GM19239 (cell line): ENCODE measurements at places on chromosomes 4 and X.

DNA sequence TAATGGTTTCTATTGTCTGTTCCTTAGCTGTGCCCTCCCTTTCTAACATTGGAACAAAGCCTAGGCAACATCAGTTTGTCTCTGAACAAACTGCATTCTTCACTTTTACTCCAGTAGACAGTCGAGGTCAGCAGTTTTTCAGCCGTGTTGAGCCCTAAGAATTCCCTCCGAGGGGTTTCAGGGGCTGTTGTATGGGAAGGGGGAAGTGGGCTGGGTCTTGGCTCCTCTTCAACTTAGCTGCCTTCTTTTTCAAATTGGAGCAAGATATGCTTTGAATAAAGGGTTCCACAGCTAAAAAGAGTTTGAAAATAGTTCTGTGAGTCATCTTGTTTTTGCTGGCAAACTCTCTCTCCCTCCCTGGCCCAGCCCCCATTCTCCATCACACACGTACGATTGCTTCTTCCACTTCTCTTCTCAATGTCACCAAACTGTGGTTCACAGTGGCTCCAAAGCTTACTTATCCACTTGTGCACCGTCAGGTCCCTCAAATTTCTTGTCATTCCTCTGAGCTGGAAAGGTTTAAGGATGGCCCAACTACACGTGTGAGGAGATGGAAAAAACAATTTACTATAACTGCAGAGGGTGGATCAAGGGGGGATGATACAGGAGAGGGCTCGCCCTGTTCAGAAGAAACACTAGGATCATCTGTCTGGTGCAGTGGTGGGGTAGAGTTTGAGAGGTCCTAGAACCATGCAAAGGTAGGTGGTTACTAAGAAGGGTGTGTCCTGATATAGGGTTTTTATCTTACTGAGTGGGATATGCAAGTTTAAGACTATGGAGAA is 9.2 kb upstream of the MAML3 start:
- no peak for DNase-seq

GRCh38 chrX:131894995-131895394 is 128.1 kb upstream of the STK26 start:
- DNase-seq: no peak

DNA sequence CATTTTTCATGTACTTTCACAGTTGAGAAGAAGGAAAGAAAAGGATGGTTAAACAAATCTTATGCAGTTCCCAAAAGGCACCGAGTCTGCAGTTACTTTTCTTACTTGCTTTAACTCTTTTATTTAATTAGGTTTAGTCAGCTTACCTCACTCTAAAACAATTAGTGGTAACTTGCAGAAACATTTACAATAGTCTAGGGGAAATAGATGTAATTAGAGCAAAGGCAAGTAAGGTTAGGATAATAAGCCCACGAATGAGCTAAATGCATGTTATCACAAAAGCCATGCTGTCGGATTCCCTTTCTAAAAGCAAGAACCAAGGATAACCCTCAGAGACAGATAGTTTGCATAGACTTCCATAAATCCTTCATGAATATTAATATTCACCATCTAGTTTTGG is 82.0 kb upstream of the VCX2 start:
- no peak for DNase-seq

DNA sequence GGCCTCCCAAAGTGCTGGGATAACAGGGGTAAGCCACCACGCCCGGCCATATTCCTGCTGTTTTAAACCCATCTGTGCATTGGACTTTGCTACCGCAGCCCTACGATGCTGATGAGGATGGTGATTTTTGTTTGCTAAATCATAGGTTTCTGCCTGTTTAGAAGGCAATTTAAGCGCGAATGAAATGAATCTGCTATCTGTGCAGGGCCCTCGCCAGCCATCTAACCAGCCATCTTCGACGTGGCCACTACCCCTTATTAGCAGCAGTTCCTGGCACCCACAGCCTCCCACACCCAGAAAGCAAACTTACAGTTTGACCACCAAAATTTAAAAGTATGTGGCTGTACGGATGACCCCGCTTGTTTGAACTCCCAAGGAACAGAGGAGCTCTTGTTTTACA is 178.5 kb downstream of the SHOX start:
- DNase-seq: no peak

DNA sequence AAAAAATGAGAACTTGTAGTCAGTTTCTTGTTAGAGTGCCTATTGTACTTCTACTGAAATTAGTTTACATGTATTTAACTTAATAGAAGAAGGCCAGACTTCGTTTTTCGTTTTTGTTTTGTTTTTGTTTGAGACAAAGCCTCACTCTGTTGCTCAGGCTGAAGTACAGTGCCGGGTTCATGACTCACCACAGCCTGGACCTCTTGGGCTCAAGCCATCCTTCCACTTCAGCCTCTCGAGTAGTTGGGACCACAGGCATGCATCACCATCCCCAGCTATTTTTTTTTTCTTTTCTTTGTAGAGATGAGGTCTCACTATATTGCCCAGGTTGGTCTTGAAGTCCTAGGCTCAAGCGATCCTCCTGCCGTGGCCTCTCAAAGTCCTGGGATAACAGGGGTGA is 793.9 kb downstream of the ADGRL3 start:
- no peak for DNase-seq

DNA sequence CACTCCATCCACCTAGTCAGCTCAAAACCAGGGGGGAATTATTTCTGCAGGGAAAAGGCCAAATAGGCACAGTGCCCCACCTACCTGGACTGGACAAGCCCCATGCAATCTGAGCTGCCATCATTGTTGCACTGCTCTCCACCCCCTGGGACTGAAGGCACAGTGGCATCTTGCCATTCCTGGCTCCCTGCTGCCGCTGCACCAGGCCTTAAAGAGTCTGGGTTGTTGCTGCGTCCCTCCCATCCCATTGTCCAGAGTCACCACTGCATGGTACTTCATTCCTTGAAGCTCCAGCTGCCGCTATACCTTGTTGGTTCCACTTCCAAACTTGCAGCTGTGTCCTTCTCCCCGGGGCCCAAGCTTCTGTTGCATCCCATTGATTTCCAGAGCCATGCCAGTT is 629.7 kb downstream of the STIM2 start:
- no peak for DNase-seq

DNA sequence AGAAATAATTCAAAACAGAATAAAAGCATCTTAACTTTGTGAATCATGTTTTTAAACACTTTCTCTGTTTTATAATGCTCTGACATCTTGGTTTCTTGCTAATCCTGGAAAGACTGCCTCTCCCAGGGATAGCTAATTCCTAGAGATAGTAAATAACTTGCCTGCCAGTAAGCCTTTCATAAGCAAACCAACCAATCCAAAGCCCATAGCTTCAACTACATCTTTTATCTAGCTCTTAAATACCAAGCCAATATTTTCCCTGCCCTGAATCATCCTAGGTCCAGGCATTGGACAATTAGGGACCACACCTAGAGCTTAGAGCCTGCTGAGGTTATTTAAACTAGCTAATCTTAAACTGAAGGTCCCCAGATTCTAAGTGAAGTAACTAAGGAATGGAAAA is 223.7 kb upstream of the DIPK2B start:
- no peak for DNase-seq

DNA sequence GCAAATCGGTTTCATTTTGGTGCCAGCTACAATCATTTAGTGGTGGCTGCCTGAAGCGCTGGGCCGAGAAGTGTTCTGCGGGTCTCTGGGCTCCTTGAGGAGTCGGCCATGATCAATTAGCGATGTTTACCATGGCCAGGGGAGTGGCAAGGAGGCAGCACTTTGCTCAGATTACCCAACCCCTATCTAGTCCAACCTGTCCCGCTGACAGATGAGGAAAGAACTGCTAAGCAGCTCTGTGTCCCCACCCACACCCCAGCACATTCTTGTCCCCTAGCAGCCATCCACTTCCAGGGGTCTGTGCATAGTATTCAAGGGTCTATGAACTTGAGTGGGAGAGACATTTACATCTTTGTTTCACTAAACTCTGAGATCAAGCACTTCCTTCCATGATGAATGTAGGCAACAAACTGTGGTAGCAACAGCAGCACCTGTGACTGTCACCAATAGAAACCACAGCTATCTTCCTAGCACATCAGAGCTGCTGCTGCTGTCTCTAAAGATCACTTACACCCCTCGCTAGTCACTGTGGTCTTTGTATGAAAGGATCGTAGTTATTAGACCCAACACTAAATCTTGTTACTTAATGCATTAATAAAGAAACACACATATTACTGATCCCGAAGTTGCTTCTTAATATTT is 331.6 kb downstream of the BCOR start:
- DNase-seq: no peak

- DNase-seq: no peak
Observed at GRCh38 chrX:10048076-10048475, 80.9 kb downstream of the CLDN34 start.

DNA sequence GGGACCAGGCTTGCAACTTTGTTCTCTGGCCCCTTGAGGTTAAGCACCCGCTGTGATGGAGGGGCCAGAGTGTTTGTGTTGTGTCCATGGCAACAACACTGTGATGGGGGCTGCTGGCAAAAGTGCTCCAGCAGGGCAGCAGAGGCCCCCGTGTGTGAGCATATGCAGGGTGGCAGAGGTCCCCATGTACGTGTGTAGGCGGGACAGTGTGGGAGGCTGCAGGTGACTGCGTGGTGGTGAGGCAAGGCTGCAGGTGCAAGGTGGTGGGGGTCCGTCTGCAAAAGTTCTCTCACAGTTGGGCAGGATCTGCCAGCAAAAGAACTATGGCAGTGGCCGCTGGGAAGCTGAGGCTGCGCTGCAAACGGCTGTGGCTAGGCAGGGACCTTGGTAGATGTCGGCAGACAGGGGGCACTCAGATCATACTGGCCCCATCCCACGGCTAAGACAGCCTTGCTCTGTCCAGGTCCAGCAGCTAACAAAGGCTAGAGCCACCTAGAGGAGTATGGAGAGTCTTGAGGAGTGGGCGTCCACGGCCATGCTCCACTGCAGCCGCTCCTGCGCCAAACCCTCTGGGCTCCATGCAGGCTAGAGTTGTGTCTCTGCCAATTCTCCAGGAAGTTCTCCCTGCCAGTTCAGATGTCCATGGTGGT is 46.8 kb upstream of the PASD1 start:
- DNase-seq: no peak

DNA sequence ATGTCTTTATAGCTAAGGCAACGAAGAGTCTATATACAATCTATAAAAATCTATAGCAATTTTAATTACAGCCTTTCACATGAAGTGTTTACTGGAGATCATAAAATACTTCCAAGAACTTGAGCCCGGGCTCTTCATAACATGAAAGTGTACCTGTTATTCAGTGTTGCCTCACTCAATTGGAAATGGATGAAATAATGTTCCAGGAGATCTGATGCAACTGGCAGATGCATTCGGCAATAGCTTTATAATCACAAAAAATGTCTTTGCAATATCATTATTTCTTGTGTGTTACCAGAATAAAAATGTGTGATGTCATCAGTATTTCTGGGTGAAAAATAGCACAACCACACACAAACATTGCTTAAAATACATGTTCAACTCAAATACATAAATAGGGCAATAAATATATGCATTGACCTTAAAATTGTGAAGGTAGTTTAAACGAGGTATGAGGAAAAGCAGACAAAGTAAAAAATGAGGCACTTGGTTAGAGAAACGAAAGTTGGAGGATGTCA is 1266.8 kb upstream of the PCDH7 start:
- no peak for DNase-seq

DNA sequence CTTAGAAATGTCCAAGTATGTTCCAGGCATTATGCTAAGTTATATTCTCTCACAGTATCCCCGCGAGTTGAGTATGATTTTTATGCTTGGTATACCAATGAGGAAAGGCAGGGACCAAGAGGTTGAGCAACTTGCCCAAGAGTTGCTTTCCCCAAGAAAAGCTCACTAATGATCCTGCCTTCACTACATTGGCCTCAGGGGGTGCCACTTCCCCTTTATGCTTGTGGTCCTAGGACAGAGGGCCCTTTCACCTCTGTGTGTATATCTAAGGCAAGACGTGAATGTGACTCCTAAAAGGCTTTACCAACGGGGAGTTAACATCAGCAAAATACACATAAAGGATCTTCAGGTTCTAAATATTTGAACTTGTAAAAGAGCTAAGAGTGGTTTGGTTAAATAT is 164.4 kb upstream of the CPEB2 start:
- DNase-seq: no peak

DNA sequence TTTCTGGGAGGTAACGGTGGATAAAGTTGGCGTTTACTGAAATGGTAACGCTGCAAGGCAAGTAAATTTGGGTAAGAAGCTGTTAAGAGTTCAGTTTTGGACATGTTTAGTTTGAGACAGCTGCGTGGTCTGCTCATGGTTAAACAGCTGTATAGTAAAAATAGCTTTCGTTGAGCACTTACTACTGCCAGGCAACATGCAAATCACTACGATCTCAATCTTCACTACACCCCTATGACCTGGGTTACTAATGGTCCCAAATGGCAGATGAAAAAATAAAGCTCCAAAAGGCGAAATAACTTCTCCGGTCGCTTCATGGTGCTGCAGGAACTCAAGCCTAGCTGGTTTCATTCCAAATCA is 22.2 kb downstream of the FABP2 start:
- no peak for DNase-seq

DNA sequence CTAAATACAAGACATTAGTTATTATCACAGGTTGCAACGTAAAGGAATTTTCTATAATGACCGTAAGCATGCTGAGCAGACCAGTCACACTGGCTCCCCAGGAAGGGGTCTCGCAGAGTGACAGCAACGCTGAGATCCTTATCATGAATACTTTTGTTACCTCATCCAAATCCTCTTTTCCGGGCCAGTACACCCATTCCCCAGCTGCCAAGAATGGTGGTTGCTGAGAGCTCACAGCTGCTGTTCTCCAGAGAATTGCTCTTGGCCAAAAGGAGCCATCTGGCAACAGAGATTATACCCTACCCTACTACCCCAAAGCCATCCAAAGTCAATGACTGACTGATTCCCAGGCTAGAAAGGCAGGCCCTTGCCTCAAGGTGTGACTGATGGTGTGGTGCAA is 91.6 kb downstream of the FUNDC1 start:
- no peak for DNase-seq

DNA sequence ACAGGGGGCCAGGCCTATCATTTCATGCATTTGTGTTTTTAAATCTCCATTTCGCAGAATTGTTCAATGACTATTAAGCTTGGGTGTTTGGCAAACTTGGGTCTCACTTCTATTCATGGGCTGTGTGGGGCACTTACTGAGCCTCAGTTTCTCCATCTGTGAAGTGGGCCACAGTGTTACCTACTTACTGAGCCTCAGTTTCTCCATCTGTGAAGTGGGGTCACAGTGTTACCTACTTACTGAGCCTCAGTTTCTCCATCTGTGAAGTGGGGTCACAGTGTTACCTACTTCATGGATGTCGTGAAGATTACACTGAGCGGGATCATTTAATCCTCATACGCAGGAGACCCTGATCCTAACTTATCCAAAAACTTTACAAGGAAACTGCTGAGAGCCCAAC is 115.1 kb upstream of the STX18 start:
- no peak for DNase-seq
